ENCODE measurements at places on chromosomes 3 and 15.

- DNase-seq, result no peak
These were observed 211.9 kb upstream of the MRPL3 start for GRCh38 chr3:131714585-131715220.

DNA sequence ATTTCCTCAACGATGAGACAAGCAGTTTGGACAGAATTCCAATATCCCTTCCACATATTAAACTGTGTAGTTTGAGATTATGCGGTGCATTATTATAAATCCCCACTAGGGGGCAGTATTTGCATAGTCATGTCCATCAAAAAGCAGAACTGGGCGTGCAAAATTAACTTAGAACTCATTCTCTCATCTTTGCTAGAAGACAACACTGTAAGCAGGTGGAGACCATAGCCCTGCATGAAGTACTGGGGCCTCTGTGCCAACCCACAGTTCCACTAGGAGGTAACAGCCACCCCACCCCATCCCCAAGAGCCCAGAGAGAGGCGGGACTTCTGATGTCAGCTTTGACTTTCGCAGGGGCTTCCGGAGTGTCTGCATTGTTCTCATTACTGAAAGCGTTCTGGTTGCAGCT, 106.6 kb upstream of the TMC3 start:
- peak; percentile 5 for DNase-seq

- no peak for DNase-seq
These were observed 36.2 kb upstream of the SLC6A6 start for GRCh38 chr3:14366248-14366647.

DNA sequence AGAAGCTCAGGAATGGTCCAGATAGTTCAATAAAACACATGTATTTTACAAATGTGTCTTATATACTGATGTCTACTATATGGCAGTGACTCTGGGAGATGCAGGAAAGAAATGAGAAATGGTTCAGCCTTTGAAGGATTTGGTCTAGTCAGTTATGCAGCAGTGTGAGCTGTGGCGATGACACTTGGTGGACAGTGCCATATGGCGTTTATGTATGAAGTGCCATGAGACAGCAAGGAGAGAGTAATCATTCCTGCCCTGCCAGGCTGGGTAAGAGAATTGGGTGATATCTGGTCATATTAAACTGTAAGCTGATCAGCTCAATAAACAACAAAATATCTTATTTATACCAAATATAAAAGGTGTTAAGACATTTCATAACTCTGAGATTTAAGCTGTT, 47.6 kb upstream of the ANP32A start:
- DNase-seq, result no peak

DNA sequence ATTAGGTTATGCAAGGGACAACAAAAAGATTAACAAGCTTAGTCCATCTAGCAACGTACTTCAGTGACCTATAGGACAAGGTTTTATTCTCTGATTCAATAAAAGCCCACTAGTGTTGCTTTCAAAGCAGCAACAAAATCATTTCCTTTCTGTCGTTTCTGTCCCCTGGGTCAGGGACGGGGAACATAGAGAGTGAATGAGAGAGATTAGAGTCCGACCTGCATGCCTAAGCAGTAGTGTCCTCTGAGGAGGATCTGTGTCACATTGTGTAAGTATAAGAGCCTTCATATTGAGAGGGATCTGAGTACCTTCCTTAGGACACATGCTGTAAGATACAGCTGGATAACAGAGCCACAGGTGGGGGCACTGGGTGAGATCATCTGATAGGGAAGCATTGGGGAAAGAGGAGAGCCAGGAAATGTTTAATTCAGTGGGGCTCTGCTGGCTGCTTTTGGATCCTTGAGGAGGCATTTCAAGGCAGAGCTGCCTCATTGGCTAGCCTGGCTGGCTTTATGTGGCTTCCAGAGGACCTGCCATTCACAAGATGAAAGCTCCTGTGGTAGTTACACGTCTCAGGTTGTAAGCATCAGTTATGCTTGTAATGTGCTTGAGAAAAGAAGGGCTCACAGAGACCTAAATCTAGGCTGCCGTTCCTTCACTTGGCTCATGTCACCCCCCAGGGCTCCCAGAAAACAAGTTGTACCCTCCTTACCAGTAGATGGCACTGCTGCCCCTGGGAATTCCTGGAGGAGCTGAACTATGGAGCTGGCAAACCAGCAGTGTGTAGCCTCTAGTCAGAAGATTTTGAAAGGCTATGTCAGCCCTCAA, 2.7 kb downstream of the TMEM108 start:
- peak; percentile 42 for DNase-seq

DNA sequence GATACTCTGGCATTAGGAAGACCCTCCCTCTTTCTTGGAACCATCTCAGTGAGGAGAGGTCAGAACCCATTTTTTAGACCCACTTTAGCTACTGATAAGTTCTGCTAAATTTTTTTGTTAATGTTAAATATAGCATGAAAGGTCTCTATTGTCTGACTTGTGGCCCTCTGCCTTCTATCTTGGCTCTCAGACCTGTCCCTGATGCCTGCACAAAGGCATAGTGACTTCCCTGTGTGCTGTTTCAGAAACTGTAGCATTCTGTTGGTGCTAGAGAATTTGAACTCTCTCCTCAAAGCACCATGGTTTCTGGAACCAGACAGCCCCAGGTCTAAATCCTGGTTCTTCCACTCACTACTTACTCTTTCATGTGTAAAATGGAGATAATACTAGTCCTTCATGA, 15.4 kb downstream of the MAPKBP1 start:
- no peak for DNase-seq

GRCh38 chr15:101207867-101208288, 44.0 kb downstream of the CHSY1 start:
- no peak for DNase-seq

GRCh38 chr3:25571285-25571684, 93.4 kb downstream of the TOP2B start:
- no peak for DNase-seq

- no peak for DNase-seq
These were observed 53.8 kb downstream of the WDR76 start for GRCh38 chr15:43880406-43881194.

All from activated naive CD8-positive, alpha-beta T cell treated with anti-CD3 and anti-CD28 coated beads, Interleukin-2, amount 50 U/mL, for 24 hours (primary cell).